Ureter (tissue), 1 donor: ENCODE measurements at places on chromosomes 16 and 17.

DNA sequence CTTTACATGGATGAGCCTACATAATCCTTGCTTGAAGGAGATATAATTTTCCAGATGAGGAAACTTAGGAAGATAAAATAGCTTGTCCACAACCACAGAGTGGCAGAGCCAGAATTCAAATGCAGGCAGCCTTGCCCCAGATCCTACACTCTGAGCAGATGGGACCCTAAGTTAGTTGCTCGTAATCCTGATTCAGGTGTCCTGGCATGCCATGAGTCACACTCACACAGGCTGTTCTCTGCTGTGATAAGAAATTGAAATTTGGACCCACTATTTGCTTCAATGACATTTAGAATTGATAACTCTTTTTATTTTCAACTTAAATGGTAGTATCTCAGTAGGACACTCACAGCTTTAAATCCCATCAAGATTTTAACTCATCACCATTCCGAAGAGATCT is 150.7 kb upstream of the CACNG5 start:
- no peak for DNase-seq

GRCh38 chr17:69018022-69018615 is 42.6 kb downstream of the ABCA9 start:
- no peak for DNase-seq

- DNase-seq: no peak
Observed at GRCh38 chr17:51132964-51133319, 12.3 kb upstream of the SPAG9 start.

DNA sequence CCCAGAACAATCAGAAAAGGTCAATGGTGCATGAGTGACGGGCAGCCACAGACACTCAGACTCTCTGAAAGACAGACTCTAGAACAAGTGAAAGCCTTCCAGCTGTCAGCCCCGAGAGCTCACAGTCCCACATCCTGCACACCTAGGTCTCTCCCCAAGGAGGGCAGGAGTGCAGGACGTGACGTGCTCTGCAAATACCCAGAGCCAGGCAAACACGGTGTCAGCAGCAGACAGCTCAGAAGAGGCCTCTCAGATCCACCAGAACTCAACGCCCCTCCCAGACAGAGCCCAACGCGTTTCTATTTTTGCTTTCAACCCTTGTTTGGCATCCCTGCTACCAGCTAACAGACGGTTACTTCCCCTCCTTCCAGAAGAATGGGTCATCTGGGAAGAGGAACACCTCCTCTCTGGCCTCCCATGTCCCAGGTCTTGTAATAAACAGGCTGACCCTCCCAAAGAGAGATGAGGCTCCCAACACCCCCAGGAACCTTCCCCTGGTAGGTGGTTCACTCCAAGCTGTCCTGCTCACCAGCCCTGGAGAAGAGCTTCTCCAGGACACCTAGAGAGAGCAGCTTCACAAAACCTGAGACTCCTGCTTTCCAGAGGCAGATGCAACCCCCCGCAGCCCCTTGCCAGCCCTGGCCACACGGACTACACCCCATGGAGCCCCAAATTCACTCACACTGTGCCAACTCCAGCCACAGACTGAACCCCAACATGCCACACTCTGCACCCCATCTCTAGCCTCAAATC is 7.6 kb downstream of the PITPNM3 start:
- no peak for DNase-seq

DNA sequence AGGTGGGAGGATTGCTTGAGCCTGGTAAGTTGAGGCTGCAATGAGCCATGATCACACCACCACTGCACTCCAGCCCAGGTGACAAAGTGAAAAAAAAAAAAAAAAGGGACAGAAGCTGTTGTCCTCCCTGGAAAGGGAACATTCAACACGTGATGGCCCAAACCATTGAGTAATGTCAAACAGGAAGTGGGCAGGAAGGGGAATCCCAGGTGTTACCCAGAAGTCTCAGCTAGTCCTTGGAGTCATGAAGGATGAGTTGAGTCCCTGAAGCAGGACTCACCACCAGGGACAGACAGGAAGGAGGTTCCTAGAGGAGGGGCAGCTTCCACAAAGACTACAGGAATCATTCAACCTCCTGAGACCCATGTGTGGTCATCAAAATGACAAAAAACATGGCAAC is 19.8 kb upstream of the CMIP start:
- no peak for DNase-seq

DNA sequence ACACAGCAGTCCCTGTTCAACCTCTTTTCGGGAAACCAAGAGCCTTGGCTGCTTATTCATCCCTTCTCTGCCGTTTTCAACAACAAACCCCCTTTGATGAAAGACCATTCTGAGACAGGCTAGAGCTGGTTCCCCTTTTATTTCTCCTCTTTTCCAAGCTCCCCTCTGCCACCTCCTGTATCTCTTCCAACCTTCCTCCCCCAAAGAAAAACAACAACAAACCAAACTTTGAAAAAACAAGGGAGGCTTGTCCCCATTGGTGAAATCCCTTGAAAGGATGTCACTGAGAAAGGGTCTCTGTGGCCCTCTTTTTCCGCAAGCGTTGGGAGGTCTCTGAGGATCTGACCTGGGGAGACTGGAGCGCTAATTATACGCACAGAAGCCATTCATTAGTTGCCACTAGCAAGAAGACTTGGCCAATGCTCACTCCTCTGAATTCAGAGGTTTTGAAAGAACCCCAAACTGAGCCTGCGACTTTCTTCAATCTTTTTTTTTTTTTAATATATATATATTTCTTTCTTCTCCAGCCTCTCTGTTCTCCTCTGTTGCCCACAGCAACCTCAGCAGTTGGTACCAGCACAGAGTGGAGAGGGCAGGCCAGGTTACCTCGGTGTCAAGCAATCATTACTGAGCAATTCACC is 101.4 kb downstream of the PITPNC1 start:
- no peak for DNase-seq

DNA sequence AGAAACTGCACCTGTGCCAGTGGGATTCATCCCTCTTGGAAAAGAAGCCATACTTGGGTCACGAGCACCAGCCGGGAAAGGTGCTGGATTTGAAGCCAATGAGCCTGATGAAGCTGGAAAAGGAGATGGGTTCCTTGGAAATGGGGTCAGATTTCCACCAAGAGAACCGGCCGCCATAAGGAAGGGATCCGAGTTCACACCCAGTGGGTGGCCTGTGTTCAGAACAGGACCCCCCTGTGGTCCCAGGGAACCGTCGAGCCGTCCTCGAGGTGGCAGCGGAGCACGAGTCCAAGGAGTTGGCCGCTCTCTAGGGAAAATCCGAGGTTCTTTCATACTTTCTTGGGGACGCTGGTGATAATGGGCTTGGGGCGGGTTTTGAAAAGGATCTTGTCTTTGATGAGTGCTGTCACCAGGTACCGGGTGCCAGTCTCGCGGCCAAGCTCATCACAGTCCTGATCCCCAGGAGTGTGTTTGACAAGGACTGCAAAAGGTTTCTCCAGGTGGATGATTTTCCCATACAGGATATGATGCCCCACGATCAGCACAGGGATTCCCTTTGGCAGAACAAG is 12.2 kb downstream of the CHTF8 start:
- DNase-seq: no peak

GRCh38 chr17:55201308-55201932 is 63.3 kb upstream of the HLF start:
- DNase-seq: no peak

DNA sequence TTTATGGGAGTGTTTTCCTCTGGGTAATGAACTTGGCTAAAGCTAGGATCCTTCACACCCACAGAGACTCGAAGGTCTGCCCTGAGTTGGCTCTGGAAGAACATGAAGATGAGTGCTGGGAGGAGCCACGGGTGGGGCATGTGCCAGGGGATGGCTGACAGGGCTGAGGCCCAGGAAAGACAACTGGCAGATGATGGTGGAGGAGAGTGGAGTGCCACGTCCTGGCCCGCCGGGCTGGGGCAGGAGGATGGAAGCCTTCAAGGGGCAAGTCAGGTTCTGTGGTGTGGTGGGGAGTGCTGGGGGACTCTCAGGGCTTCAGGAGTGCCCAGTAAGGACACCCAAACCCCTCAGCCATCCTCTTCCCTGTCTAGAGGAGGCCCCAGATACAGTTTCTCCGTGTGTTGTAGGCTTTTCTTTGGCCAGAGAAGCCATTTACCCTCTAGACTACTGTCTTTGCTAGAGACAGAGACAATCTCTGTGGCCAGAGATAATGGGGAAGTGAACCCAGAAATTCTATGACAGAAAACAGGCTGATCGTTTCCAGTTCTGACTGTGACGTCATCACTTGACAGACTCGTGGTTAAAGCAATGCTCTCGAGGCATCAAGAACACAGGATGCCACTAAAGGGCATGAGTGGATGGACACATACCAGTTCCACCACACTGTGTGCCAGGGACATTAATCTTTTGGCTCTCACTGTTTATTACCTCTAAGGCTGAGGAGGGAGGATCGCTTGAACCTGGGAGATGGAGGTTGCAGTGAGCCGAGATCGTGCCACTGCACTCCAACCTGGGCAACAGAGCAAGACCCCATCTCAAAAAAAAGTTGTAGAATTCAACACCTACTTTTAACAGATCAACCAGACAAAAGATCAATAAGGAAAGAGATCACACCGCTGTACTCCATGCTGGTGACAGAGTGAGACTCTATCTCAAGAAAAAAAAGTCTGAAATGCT is 18.6 kb upstream of the SLC5A10 start:
- DNase-seq: no peak

GRCh38 chr17:58734811-58735210 is 20.8 kb upstream of the PPM1E start:
- DNase-seq: no peak

DNA sequence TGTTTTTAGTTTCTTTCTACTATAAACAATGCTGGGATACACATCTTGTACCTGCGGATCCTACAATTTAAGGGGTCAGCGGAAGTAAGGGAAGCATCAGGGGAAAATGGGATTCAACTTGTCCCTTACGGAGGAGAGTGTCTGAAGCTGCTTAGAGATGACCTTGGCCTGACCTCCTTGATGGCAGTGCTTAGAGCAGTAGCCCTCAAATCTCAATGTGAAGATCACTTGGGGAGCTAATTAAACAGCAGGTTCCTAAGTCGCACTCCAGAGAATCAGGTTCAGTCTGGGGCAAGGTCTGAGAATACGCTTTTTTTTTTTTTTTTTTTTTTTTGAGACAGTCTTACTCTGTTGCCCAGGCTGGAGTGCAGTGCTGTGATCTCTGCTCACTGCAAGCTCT is 9.6 kb upstream of the METTL16 start:
- no peak for DNase-seq

DNA sequence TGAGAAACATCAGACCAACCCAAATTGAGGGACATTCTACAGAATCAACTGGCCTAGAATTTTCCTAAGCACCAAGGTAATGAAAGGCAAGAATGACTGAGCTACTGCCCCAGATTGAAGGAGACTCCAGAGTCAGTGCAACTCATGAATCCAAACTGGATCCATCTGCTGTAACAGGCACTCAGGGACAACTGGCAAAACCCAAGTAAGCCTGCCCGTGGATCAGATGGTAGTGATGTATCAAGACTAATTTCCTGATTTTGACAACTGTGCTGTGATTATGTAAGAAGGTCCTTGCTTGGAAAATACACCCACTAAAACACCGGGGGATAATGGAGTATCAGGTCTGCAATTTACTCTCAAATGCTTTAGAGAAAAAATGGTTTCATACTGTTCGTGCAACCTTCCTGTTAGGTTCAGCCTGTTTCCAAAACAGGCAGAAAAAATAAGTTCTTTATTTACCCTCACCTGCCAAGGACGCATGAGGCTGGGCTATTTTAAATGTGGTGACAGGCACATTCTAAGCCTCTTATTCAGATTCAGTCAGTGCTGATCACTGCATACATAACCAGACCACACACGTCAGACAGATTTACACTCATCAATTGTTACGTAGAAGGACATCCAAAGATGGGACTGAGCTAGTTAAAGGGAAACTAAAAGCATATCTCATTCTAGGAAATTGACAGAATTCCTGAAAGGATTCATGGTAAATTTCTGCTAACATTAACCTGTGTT is 7.0 kb downstream of the MBTPS1 start:
- DNase-seq: no peak
